ENCODE measurements at places on chromosomes 7 and 10.

DNA sequence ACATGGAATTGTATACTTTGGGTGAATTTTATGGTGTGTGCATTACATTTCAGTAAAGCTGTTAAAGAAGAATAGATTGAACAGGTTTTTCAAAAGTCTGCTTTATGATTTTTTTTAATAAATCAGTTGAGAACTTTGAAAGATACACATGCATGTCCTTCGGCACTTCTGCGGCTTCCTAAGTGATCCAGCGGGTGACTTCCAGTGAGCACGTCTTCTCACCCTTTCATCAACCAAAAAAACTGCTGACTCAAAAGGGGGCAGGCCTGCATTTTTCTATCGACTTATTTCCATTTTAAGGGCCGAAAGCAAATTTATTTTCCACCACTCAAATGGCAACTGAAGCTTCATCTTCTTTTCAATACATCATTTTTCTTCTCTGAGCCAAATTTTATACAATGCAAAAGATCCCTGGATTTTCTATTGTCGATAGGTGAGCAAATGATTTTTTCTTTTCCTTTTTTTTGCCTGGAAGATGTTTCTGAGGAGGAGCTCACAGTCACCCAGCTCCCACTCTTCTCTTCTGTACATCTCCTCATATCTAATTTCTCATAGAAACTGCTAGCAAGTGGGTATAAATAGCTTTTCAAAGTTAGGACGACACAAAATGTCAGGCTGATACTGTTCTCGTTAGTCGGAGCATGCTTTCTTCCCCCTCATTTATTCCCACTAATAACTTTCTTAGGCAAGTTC is 10.2 kb downstream of the CHST15 start:
- no peak for DNase-seq

DNA sequence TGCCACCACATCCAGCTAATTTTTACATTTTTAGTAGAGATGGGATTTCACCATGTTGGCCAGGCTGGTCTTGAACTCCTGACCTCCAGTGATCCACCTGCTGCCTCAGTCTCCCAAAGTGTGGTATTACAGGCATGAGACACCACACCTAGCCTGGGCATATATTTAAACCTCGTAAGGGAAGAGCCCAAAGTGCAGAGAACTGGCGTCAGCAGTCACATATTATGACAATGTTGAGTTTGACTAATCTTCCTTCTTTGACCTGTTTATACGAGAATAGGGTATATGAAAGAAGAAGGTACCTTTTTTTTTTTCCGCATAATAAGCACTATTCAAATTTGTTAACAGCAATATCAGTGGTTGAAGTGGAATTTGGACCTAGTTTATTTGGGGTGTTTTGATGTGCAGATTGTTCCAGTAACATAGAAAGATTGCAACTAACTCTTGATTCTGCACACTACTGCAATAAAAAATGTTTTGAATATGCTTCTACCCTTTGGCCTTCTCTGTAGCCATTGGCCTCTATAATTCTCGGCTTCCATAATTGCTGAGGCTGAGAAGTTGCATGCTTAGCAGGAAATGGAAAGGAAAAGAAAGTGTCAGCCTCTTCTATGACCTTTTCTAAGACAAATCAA is 55.9 kb downstream of the MINPP1 start:
- no peak for DNase-seq

GRCh38 chr10:26378861-26379294 is 59.3 kb upstream of the APBB1IP start:
- DNase-seq = no peak

DNA sequence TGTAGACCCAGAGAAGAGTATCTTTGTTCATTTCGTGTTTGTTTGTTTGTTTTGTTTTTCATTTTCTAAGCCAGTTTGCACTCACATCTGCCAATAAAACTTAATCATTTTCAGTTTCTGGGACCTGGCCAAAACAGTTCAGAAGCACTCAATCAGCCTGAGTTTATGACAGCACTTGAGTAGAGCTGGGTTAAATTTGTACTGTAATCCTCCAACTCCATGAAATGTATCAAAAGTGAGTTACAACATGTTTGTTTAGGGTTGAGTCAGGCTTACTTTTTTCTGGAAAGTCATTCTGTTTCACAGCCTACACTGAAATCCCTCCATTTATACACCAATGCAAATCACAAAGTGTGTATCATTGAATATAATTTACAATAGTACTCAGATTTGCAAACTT is 91.9 kb downstream of the ZWINT start:
- no peak for DNase-seq

GRCh38 chr7:81068-81925 is 111.1 kb upstream of the FAM20C start:
- peak; percentile 28 for DNase-seq

DNA sequence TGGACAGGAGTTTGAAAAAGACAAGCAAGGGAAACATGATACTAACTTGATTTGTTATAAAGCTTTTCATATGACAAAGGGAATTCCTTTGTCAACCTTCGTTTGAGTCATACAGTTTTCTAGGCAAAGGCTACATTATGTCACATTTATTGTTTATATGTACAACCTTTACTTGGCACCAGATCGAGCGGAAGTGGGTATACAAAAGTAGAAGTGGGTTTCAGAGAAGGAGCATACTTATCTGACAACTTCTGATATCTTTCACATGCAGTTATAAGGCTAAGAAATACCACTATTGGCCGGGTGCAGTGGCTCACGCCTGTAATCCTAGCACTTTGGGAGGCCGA is 11.0 kb downstream of the STMP1 start:
- peak; percentile 39 for DNase-seq

GRCh38 chr7:73768641-73769480 is 1.2 kb downstream of the CLDN3 start:
- no peak for DNase-seq

- peak; percentile 34 for DNase-seq
Measured at GRCh38 chr7:129950191-129950932, 2.4 kb downstream of the UBE2H start.

DNA sequence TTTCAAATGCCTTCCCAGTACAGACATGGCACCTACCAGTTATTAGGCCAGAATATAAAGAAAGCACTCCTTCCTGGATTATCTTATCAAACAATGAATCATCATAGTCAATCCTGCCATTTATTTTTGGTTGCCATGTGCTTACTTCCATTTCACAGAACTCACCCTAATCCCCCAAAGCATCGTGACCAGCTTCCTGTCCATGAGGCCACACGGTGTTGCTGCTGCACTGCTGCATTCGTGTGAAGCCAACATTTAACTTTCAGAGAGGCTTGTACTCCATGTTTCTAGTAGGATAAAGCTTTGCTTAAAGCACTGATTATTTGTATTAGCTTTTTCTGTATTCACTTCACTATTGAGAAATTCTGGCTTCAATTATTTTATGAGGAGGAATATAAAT is 14.4 kb downstream of the COL28A1 start:
- DNase-seq = no peak

- no peak for DNase-seq
Measured at GRCh38 chr7:4028221-4028620, 653.9 kb upstream of the FOXK1 start.

- DNase-seq = no peak
Measured at GRCh38 chr7:39022796-39023195, 45.1 kb downstream of the POU6F2 start.

- no peak for DNase-seq
Measured at GRCh38 chr10:31647861-31648260, 280.8 kb downstream of the ARHGAP12 start.

- peak; percentile 91 for DNase-seq
Measured at GRCh38 chr7:130960208-130960988, 226.4 kb upstream of the KLF14 start.

GRCh38 chr10:110643653-110644597 is at the start of gene RBM20:
TSS of gene RBM20 (plus strand) at chr10:110644336. CDS start at chr10:110644455, 119 bp downstream.
- DNase-seq = no peak

DNA sequence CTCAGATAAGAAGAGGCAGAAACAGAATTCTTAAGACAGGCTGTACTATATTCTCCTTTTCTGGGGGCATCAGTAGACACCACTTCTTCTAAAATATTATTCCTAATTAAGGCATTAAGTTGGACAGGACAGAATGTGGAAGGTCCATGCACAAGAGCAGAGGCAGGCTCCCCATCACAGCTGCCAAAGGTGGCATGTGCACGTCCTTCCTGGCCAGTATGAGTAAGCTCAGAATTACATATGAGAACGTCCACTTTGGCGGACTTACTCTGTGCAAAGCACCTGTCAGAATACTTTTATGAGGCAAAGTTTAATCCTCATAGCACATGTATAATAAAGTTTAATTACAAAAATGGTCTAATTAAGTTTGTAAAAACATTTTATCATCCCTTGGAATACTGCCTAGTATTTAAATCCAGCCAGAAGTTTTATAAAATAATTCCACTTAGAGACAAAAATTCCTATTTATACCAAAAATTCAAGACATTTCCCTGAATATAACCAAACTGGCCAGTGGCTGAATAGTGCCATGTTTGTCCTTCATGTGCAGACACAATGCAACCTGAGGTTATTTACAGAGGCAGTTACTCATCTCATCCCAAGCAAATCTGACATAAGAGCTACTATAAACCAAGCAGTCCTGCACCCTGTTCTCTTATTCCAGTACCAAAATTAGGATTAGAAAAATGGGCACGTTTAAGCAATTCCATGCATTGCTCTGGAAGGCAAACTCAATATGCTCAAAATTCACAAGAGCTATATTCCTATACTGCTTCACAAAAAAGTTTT is 65.5 kb downstream of the CACUL1 start:
- DNase-seq = no peak

DNA sequence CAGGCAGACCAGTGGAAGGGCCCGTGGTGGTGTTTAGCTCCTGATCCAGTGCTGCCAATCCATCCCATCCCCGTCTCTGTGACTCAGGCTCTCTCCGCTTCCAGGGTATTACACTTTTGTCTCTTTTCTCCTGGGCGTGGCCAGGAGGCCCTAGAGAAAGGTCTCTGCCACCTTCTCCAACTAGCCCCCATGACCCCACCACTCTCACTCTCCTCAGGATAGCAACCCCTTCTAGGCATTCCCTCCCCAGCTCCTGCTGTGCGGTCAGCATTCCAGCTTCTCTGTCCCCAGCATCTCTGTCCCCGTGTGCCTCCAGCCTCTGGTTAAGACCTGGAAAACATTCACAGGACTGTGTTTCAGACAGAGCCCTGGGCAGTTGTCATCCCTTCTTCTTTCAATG is 36.2 kb upstream of the R3HCC1L start:
- DNase-seq = no peak

DNA sequence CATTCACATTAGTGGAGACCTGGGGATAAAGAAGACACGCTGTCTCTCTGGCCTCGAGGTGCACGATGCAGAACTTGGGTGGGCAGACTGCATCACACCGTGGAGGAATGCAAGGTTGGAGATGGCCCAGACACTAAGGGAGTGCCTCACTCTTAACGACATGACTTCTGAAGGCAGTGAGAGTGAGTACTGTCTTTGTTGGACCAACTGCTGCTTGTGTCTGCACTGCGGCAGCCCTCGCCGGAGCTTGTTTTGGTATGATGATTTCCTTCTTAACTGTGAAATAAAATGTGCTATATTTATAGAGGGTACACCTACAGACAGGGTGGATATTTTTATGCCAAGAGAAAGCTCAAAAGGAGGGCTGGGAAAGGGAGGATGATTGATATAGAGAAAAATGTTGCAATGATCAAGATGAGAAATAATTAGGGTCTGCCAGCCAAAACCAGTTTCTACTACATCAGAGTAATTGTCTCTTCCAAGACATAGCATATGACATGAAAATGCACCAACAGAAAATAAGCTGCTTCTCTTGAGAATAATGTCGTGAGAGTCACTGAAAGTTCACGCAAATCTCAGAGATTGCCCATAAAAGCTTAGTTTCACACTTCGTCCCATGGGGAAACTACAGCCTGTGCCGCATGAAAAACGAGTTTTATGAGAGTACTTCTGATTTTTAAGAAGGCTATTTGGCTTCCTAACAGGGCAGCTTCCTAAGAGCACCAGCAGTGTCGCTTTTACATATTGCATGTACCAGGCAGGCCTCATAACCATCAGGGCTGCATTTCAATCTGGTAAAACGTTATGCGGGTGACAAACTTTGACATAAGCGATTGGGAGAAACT is 127.1 kb downstream of the TAX1BP1 start:
- no peak for DNase-seq

GRCh38 chr7:14748461-14748860 is 154.1 kb downstream of the DGKB start:
- peak; percentile 88 for DNase-seq

DNA sequence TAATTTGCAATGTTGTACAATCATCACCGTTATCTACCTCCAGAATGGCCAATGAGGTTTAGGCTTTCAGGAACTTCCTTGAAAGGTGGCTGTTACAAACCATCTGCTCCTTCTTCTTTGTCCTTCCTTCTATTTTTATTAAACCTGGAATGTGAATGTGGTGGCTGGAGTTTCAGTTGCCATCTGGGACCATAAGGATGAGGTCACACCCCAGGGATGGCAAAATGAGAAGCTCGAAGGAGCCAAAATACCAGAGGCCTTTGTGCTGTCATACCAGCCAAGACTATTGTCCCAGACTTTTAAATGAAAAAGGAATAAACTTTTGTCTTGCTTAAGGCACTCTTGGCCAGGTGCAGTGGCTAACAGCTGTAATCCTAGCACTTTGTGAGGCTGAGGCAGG is 30.9 kb upstream of the LMTK2 start:
- DNase-seq = no peak

DNA sequence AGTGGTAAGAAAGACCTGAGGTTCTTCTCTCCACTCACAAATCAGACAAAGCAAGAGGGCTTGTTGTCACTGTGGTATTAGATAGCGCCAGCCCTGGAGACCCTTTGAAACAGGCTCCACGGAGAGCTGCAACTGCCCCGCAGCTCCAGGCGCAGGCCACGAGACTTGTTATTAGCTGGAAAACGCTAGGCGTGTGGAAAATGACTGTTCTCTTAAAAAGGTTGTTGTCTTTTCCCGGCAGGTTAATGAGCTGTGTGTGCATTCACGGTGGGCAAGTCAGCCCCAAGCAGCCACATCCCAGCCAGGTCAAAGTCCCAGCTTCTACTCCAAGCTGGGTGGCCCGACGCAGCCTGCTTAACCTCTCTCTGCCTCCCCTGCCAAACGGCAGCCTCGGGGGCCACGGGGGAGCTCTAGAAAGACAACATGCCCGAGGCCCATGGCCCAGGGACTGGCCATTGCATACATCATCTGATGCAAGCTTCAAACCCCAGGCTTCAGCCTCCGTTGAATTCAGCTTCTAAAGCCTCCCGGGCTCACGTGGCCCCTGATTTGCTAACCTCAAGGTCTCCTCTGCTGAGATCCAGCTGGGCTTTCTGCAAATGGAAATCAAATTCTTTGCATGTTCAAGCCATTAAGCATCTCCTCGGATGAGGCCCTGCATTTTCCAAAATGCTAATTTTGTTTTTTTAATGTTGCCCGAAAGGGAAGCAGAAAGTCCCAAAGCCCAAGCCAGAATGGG is 61.3 kb upstream of the DNAAF5 start:
- DNase-seq = no peak

DNA sequence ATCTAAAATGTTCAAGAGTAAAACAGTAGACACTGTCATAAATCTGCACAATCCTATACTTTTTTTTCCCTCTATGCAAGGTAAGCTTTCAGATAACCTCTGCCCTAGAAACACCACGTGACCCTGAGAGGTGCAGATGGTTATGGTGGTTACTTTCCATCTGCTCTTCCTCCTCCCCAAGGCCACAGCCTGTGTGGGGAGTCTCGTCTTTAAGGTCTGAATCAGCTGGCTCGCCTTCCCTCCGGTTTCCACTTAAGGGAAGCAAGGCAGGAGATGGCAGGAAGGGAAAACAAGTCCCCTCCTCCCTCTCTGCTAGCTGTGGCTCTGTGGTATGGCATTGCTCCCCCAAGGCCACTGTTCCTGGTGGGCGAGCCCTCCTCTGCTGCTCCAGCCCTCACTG is 181.8 kb downstream of the GLI3 start:
- DNase-seq = no peak

- DNase-seq = no peak
Measured at GRCh38 chr7:120334475-120334874, 61.5 kb downstream of the KCND2 start.

- no peak for DNase-seq
Measured at GRCh38 chr7:53035499-53036412, at the start of gene POM121L12. TSS of gene POM121L12 (plus strand) at chr7:53035633. CDS start at chr7:53035672, 39 bp downstream.
